Stimulated activated CD4-positive, alpha-beta T cell treated with anti-CD3 and anti-CD28 coated beads, Interleukin-12 subunit alpha, Interleukin-12 subunit beta, amount 100 ng/mL, for 48 hours (primary cell): ENCODE measurements at places on chromosomes 4 and X.

DNA sequence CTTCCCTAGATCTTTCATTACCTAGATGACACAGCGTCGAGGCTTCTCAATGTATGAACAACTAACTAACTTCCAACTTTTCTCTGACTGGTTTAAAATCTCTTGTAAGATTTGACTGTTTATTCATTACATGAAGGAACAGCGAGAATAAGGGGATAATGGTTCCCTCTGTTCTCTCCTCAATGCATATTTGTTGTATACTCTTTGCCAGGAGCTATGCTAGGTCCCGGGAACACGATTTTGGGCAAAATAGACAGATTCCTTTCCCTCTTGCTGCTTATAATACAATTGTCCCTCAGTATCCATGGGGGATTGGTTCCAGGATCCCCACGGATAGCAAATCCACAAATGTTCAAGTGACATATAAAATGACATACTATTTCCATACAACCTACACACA is 1020.0 kb downstream of the DMD start:
- DNase-seq = no peak

GRCh38 chr4:46515940-46516339 is 126.0 kb upstream of the GABRA2 start:
- no peak for DNase-seq

DNA sequence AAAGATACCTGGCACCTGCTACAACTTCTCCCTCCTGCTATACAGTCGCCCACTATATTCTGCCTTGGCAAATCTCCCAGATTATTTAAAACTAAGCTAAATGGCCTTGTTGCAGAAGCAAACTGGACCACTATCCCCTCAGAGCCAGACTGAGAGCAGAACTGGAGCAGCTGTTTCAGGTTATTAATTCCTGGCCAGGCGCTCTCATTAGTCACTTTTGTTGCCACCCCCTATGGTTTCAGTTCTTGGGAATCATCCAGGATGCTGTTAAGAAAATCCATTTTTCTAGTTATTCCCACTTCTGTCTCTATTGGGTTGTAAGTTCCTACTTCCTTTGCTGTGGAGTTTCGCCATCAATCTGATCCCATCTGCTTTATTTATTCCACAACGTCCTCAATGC is 30.1 kb downstream of the ADGRA3 start:
- no peak for DNase-seq

GRCh38 chrX:135974279-135974856 is 580 bp upstream of the MMGT1 start:
- peak; percentile 55 for DNase-seq

- no peak for DNase-seq
Observed at GRCh38 chr4:173909294-173909693, 374.2 kb downstream of the FBXO8 start.

DNA sequence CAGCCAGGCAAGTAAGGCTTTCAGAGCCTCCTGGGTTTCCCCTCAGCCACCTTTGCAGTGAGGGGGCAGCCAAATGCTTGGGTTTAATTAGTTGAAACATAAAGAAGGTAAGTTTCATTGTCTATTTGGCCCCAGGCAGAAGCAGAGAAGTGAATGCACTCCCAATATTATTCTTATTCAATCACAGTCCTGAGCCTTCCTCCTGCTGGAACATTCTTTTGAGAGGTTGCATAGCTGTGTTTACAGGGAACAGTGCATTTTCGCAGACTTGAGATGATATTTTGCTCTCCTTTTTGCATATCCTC is 13.9 kb downstream of the SLC2A9 start:
- no peak for DNase-seq

DNA sequence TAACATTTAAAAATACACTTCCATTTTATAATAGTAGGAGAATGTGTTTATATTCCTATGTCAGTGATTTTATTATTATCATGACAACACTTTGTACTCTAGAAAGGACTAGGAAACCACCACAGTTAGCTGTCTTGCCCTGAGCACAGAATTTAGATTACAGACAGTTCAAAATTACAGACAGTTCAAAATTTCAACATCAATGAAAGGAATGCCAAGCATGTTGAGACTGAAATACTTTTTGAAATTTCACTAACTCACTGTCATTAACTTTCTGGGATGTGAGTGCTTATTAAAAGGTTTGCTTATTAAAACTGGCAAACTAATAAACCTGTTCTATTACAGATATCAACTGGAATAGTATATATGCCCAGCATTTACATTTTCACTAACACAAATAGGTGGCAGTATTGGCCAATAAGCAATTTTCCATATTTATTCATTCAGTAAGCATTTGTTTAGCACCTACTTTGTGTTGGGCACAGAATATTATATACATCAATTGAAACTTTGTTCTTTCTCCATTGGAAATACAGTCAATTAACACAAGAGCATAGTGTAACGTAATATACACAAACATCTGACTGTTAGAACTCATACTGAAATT is 179.4 kb downstream of the FBXW7 start:
- no peak for DNase-seq

DNA sequence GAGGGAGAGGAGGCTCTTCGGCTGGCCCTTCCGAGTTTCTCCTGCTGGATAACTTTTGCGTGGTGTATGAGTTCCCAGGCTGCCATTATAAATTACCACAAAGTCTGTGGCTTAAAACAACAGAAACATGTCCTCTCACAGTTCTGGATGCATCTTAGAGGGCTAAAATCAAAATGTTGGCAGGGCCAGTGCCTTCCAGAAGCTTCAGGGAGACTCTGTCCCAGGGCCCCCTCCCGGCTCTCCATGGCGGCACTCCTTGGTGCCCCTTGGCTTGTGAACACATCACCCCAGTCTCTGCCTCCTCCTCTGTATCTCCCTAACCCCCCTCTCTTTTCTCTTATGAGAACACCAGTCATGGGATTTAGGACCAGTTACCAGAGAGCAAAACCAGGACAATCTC is 23.3 kb upstream of the PPP2R2C start:
- no peak for DNase-seq

- DNase-seq = no peak
Observed at GRCh38 chr4:106329041-106329618, 12.8 kb downstream of the AIMP1 start.

DNA sequence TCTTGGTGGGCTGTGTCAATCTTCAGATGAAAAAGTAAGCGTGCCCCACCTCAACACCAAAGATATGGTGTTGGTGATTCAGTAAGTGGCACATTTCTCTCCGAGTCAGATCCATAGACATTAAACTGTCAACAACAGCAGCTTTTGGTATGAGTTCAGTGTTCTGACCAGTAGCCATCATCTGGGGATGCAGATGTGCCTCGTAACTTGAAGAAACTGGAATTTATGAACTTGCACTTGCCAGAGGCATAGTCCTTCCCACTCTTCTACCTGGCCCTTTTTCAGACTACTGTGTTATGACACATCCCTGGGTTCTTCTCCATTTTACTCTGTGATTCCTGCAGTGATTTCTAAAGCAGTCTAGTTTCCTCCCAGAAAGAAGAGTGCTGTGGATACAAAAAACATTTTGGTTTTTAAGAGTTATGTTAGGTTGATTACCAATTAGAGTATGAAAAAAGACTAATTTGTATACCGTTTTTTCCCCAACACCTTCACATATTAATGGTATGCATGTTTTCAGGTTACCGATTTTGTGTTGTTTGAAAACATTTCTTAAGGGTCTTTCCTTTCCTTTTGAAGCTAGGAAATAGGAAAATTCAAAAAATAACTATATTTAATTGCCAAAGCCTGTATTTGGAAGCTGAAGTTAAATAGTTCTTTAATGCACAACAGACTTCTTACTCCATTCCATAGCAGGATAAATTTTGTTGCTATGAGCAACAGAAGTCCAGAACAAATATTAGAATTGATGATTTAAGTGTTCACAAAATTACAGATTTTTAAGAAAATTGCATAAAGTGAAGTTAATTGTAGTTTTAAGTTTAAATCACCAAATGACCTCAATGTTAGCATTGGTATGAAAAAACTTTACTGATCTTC is 39.3 kb downstream of the NUDT6 start:
- no peak for DNase-seq

DNA sequence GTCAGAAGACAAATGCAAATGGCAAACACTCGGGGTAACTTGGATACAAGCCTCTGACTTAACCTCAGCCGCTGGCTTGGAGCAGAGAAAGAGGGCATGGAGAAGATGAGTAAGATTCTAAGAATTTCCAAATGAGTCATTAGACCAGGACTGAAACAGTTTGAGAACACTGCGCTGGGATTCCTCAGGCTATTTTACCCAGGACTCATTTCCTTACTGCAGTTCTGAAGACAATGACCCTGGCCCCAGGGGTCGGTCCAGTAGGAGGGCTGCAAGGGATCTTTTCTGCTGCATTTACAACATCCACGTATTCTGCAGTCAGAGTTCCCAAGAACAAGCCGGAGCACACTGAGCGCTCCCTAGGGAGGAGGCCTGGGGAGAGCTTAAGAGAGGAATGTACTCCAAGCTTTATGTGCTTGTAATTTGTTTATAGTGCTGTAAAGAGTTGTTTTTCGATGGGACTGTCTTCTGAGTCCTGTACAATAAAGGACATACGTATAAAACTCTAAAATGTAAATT is 27.3 kb upstream of the SORBS2 start:
- DNase-seq = no peak

GRCh38 chrX:2351999-2352995 is 148.5 kb downstream of the DHRSX start:
- no peak for DNase-seq

- DNase-seq = no peak
Observed at GRCh38 chr4:7959078-7959477, 19.4 kb upstream of the AFAP1 start.

GRCh38 chr4:73984736-73985527 is 3.1 kb downstream of the PPBP start:
- DNase-seq = no peak

DNA sequence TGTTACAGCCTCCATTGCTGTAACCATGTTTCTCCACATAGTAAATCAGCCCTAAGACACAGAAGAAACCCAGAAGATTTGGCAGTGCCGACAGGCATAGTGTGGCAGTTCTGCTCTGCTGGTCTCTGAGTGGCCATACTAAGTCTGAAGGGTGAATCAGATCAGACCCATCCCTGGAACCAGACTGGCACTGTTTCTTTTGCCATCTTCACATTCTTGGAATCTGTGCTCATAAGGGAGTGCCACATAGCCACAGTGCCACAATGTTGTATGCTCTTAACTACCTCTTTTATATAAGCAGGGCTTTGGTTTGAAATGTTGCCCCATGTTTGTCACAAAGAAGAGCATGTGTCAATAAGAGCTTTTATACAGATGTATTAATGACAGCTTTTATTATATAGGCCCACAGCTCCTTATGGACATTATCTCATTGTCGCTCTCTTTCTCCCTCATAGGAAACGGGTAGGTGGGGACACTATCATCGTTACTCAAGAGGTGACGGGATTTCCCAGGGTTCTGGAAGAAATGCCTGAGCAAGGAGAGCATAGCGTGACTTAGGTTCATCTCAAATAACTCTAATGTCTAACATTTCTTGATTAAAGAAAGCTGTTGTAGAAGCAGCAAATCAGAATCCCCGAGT is 128.2 kb downstream of the CBR4 start:
- DNase-seq = no peak

- DNase-seq = no peak
Observed at GRCh38 chr4:12791536-12791935, 692.6 kb downstream of the RAB28 start.
